ENCODE measurements at places on chromosomes 3 and 15. TPM values are rescaled to one million over a fixed set of nuclear protein-coding genes. Genes with fewer than 3 reads are reported as not detected.

P2RY1 gene
- polyA plus RNA-seq, result 1.7 TPM

GABRA5 gene
- polyA plus RNA-seq, result not detected

DNA sequence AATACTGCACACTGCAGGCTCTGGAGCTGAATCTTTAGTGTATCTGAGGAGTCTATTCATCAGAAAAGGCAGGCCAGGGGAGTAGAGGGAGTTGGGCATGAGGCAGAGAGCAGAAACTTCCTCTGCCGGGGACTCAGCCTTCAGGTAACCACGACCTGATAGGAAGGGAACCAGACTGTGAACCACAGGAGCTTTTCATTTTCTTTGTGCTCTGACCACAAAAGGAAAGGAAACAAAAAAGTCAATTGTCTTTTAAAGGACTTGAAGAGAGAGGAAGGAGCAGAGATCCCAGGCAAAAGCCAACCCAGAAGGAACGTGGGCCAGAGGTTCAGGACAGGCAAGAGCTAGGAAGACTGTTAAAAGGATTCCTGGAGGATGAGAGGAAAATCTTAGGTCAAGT is 573.3 kb downstream of the EPHB1 start:
- no peak overlapping the region for H3K27ac ChIP-seq
- H3K36me3 ChIP-seq, result no peaks in the 10 kb centered on the region
- no peaks in the 10 kb centered on the region for H3K4me1 ChIP-seq
- no peak for DNase-seq

DNA sequence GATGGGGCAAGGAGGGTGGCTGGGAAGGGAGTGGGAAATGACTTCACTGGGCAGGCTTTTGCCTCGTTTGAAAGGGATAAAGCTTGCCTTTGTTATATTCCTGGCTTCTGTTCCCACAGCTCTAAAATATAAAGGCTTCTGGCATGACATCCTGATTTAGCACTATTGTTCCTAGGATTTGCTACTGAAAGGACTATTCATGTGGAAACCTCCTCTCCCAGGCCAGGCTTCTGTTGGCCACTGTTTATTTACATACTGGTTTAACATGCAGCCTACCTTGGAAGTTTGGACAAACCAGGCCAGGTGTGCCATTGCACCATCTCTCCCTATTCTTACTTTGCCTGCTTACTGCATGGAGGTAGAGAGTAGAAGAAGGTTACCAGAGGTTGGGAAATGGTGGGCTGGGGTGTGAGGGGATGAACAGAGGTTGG is 2.4 kb upstream of the LMCD1 start:
- H3K27ac ChIP-seq, result no peak overlapping the region
- no peaks in the 10 kb centered on the region for H3K27me3 ChIP-seq
- no peaks in the 10 kb centered on the region for H3K4me1 ChIP-seq
- DNase-seq, result no peak
- H3K36me3 ChIP-seq, result no peaks in the 10 kb centered on the region

DNA sequence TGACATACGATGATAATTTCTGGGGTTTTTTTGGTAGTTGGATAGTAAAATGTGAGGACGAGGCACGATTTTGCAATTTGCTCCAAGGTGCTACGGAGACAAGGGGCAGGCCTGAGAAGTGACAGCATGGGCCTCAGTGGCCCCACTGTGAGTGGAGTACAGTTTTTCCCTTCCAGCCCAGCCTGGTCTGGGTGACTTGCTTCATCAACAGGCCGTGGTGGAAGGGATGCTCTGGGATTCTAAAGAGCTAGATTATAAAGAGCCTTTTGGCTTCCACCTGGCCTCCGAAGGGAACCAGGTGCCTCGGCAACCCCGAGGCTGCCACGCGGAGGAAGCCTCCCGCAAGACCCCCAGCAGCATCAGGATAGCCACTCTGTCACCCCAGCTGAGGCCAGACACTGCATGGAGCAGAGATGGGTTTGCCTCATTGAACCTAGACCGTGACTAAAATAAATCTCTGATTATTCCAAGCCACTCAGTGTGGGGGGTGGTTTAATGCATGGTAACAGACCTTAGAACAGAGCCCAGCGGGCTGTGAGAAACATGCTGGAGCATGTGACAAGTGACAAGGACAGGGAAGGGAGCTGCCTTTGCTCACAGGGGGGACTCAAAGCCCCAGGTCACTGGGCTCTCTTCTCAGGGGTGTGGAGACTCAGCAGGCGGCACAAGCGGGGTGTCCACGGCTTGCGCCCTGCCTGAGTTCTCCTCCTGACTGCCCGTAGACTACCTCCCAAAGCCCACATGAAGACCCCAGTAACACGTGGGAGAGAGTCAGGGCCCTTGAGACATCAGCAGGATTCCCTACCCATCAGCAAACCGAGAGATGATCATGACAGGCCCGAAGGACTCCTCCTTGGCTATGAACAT is 22.6 kb upstream of the SLC41A3 start:
- no peak overlapping the region for H3K4me3 ChIP-seq
- no peaks in the 10 kb centered on the region for H3K27me3 ChIP-seq
- DNase-seq, result no peak
- no peak overlapping the region for H3K27ac ChIP-seq
- no peaks in the 10 kb centered on the region for H3K4me1 ChIP-seq

- H3K27me3 ChIP-seq, result peaks cover 32% of the 10 kb centered on the region
- H3K27ac ChIP-seq, result no peak overlapping the region
- DNase-seq, result peak; percentile 10
- no peaks in the 10 kb centered on the region for H3K36me3 ChIP-seq
- H3K4me1 ChIP-seq, result peaks cover 8% of the 10 kb centered on the region
Observed at GRCh38 chr15:76056931-76057330, 2.9 kb upstream of the TMEM266 start.

LMAN1L gene
- 0.46 TPM for polyA plus RNA-seq

DNA sequence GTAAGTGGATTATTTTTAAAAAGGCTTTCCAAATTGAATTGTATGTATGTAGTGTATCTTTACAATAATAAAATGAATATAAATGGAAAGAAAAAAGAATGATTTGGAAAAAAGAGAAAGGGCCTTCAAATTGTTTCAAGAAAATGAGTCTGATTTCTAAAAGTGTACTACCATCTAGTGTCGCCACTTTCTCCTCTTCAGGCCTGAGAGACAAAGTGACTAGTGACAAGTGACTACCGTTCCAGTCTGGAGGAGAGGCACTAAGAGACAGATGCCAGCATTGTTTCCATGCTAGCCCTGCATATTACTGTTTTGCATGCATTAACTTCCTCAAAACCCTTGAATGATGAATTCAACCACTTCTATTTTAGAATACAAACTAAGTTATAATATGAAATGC is 39.3 kb downstream of the P3H2 start:
- DNase-seq, result no peak
- no peaks in the 10 kb centered on the region for H3K36me3 ChIP-seq
- no peaks in the 10 kb centered on the region for H3K4me1 ChIP-seq

- no peaks in the 10 kb centered on the region for H3K36me3 ChIP-seq
- H3K4me3 ChIP-seq, result no peak overlapping the region
Observed at GRCh38 chr3:15796771-15797641, 773 bp downstream of the ANKRD28 start.

GRCh38 chr3:194773216-194773615 is 87.5 kb downstream of the FAM43A start:
- no peaks in the 10 kb centered on the region for H3K4me1 ChIP-seq
- H3K27me3 ChIP-seq, result no peaks in the 10 kb centered on the region
- no peaks in the 10 kb centered on the region for H3K36me3 ChIP-seq
